ENCODE measurements at places on chromosomes 12 and 14. TPM values are rescaled to one million over a fixed set of nuclear protein-coding genes. Genes with fewer than 3 reads are reported as not detected.
A peak's percentile ranks its signal among the peaks of the same experiment; 100 is the strongest.

The TRAFD1 gene
- total RNA-seq, result 20.0 TPM

The IFNG-AS1 gene
- total RNA-seq, result not detected

The SIX6 gene
- not detected for total RNA-seq

The DAO gene
- not detected for total RNA-seq

The MNAT1 gene
- total RNA-seq, result 66.9 TPM

The NABP2 gene
- 78.3 TPM for total RNA-seq

The TAS2R7 gene
- not detected for total RNA-seq

DNA sequence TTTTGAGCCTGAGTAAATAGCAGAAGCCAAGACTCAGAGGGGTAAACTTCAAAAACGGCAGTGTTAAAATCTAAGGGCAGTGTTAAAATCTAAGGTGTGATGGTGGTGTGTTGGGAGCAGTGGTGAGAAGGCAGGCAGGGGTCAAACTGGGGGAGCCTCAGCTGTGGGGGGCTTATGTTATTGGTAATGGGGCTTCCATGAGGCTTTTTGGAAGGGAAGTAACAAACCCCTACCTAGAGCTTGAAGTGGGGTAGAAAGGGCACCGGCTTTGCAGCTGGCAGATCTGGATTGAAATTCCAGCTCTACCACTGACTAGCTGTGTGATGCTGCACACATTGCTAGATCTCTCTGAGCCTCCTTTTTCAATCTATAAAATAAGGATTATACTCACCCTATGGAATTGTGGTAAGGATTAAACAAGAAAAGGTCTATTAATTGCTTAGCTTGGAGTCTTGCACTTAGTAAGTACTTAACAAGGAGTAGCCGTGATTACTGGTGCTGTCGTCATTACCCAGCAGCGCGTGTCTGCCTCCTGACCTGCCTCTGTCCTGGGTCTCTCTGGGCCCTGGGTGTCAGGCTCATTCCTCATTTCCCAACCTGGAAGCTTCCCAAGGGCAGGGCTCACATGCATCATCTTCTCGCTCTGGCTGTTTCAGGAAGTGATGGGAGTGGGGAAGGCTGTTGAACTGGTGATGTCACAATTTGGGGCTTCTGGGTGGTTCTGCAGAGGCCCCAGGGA lies 18.5 kb upstream of the KRT80 start:
- DNase-seq, result peak; percentile 55

- no peak for DNase-seq
Measured at GRCh38 chr12:130954544-130954831, 781 bp downstream of the ADGRD1 start.

DNA sequence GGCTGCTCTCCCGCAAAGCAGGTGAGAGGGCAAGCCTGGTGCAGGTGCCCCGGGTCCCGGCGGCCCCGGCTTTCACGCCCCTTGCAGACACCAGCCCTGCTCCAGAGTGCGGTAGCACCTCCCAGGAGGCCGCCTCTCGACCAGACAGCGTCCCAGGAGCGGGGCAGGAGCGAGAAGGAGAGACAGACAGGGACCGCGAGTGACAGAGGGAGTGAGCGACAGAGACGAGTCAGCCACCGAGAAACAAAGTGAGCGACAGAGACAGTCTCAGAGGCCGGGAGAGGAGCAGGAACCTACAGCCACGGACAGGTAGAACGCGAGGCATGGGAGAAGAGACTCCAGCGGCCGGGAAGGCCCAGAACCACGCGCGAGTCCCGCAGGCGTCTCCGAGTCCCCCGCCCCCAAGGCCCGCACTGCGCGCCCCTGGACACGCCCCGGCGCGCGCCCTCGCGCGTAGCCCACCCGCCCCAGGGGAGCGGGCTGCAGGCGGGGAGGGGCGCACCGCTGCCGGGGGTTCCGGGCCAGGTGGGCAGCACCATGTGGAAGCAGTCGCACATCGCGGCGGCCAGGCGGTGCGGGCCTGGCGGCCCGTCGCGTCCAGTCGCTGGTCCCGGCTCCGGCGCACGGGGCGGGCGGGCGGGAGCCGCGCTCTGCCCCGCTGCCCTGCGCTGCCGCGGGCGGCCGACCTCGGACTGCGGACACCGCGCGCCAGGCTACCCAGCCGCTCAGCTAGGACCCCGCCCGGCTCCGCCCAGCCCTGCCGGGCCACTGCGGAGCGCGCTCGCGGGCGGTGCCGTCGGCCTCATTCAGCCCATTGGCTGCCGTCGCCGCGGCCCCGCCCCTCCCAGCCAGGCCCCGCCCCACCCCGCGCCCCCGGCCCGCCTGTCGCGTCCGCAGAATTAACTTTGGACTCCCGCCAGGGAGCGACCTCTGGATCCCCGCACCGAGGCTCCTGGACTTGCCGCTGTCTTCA lies at the start of gene AHNAK2:
Gene AHNAK2 (minus strand): TSS at position 694 of the 973 bp plus-strand sequence. CDS start 137 bp downstream, at position 557.
- DNase-seq, result no peak

DNA sequence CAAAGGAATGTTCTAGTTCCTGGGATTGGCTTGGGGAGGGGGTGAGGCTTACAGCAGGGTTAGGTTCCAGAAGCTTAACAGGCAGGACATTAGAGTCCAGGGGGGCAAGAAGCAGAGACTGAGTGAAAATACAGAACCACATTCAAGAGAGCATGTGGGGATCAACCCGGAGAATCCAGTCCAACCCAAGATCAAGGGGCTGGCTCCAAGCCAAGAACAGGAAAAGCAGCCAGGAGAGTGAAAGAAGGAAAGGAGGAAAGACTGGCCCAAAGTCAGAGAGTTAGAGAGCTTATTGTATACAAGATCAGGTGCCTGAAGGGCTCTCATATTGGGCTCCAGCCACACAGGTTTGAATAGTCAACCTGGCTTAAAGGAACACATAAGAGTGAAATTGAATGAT lies 190.3 kb upstream of the CDKN3 start:
- DNase-seq, result no peak
